ENCODE measurements at places on chromosomes 16 and 17.
A peak's percentile ranks its signal among the peaks of the same experiment; 100 is the strongest.

DNA sequence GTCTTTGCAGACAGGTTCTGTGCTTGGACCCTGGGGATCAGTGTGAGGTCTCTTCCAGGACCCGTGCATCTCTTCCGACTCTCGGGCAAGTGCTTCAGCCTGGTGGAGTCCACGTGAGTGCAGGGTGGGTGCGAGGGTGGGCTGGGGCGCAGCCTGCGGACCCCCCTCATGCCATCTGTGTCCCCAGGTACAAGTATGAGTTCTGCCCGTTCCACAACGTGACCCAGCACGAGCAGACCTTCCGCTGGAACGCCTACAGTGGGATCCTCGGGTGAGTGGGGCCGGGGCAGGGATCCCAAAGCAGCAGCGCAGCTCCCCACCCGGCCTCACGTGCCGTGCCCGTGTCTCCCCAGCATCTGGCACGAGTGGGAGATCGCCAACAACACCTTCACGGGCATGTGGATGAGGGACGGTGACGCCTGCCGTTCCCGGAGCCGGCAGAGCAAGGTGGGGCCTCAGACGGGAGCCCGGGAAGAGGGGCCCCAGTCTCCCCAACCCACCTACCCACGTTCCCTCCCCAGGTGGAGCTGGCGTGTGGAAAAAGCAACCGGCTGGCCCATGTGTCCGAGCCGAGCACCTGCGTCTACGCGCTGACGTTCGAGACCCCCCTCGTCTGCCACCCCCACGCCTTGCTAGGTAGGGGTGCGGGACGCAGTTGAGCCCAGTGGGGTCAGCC is 10.1 kb downstream of the GNPTG start:
- no peak for DNase-seq

- no peak for DNase-seq
These were observed 17.5 kb downstream of the CACNG4 start for GRCh38 chr17:66981983-66982508.

GRCh38 chr16:67962135-67962534 is 6.3 kb downstream of the SLC12A4 start:
- DNase-seq = no peak

DNA sequence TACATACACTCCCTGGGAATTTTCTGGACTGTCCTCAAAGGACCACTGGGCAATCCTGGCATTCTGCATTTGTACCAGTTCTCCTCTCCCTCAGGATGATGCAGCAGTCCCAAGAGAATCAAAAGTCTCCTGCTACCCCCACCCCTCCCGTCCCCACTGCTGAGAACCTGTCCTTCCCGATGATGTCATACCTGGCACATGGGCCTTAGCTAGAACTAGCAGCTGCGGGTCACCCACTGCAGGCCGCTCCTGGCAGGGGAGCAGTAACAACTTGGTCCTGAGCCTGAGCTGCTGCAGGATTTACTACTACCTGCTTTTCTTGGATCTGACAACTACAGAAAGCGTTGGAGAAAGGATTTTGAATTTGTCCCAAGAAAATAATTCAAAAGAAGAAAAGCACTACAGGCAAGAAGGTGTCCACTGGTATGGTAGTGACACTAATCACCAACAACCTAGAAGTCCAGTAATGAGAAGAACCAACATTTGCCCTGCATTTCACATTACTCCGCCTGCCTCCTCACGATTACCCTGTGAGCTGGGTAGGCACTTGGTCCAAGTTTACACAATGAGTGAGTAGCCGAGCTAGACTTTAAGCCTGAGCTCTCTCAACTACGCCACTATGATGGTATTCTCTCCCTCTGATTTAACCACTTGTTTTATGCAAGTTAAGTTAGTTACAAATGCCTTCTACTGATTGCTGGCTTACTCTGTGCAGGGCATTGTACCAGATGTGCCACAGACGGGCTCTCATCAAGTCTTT is 55.3 kb upstream of the ETV4 start:
- DNase-seq = no peak

GRCh38 chr17:32355649-32356377 is 5.9 kb downstream of the ZNF207 start:
- no peak for DNase-seq

DNA sequence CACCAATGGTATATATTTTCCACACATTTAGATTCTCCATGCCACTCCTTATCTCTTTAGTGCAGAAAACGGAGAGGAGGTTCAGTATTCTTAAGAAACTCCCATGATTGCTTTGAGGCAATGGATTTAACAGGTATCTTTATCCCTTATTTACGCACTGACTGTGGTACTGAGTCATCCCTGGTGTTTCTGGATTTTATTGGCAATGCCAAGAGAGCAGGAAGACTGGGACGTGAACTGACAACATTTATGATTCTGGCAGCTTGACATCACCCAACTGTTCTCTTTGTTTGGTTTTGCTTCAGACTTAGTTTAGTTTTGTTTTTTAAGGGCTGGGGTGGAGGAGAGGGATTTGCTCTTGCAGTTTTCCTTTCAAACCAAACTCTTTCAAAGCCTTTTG is 131.4 kb downstream of the WWOX start:
- no peak for DNase-seq

GRCh38 chr16:57944970-57945739 is 25.8 kb downstream of the CNGB1 start:
- DNase-seq = no peak

DNA sequence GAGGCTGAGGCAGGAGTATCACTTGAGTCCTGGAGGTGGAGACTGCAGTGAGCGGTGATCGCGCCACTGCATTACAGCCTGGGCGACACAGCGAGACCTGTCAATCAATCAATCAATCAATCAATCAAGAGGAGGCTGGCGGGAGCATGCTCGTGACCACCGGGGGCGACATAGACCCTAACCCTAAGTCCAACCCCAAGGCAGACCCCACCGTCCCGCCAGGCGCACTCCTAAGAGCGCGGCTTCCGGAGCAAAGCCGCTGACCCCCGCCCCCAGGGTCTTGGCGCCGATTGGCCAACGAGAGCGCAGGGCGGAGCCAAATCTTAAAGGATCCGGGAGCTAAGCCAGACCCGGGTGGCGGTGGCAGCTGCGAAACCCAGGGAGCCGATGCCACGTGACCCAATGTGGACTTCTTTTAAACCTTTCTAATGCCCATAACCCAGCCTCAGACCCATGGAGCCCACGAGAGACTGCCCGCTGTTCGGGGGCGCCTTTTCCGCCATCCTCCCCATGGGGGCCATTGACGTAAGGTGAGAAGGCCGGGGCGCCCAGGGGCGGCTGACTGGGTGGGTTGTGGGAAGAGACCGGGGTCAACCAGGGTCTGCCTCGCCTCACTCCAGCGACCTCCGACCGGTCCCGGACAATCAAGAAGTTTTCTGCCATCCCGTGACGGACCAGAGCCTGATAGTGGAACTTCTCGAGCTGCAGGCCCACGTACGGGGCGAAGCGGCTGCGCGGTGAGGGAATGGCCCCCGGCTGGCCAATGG is at the start of gene RANGRF:
Gene RANGRF, plus strand, starts transcription at position 335 of the 767 bp plus-strand sequence. Its CDS starts 119 bp downstream, at position 454.
- DNase-seq = peak; percentile 86

DNA sequence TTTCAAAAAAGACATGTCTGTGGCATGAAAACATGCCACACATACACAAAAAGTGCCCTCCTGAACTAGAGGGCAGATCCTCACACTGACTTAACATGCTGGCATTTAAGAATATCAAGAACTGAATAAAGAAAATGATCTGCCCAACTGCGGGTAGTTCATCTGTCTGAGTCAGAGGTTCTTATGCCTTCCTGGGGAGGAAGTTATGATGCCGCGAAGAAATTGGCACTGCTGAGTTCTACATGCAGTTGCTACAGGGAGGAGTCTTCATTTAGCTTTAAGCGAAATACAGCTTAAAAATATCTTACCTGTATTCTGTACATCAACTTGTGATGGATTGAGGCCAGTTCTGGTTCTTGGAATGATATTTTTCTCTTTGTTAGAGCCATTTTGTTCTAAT is 6.3 kb downstream of the ALDH3A2 start:
- no peak for DNase-seq

DNA sequence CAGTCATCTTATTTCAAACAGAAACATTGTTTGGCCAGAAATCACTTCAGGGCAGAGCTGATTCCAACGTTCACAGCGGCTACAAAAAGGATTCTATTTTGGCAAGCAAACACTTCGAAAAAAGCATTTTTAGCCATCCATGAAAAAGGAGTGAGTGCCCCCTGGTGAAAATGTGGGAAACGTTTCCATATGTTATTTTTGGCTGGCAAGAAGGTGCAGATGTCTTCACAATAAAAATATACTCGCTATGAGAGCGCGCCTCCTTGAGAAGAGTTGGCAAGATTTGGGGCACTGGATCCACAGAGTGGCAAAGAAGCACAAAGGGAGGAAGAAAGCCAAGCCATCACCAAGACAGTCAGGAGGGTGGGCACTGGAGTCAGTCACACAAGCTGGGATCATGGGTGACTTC is 191.1 kb downstream of the CHD9NB start:
- DNase-seq = no peak

- no peak for DNase-seq
These were observed 48.4 kb upstream of the ACSF3 start for GRCh38 chr16:89045181-89045815.

DNA sequence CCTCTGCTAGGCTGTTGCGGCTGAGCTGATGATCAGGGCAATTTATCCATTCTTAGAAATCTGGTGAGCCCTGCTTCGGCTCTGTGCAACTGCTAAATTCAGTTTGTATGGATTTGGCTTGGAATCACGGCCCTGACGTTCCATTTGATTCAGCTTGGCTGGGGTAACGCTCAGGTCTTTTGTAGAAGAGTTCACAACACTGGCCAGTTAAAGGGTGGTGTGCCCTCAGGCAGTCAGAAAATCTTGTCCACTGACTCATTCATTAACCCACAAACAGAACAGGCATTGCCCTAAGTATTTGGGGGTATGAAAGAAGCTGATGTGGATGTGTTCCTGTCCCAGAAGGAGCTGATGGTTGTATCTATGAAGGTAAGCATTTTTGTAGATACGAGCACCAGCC is 53.9 kb downstream of the GNAO1 start:
- no peak for DNase-seq

DNA sequence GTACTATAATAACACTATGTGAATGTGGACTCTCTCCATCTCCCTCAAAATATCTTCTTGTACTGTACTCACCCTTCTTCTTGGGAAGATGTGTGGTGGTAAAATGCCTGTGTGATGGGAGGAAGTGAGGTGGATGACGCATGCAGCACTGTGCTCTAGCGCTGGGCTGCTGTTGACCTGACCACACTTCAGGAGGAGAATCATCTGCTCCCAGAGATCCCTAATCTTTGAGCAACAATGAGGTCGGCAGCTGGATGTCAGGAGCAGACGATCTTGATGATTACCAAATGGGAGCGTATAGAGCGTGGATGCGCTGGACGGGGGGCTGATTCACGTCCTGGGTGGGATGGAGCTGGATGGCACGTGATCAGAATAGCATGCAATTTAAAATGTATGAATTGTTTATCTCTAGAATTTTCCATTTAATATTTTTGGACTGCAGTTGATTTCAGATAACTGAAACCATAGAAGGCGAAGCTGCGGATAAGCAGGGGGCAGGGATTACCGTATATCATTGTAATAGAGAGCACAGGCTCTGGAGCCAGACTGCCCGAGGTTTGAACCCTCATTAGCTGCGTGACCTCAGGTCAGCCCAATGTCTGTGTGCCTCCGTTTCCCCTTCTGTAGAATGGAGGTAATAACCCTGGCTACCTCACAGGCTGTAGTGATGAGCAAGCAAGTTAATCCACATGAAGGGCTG is 23.7 kb upstream of the CYLD start:
- DNase-seq = no peak

DNA sequence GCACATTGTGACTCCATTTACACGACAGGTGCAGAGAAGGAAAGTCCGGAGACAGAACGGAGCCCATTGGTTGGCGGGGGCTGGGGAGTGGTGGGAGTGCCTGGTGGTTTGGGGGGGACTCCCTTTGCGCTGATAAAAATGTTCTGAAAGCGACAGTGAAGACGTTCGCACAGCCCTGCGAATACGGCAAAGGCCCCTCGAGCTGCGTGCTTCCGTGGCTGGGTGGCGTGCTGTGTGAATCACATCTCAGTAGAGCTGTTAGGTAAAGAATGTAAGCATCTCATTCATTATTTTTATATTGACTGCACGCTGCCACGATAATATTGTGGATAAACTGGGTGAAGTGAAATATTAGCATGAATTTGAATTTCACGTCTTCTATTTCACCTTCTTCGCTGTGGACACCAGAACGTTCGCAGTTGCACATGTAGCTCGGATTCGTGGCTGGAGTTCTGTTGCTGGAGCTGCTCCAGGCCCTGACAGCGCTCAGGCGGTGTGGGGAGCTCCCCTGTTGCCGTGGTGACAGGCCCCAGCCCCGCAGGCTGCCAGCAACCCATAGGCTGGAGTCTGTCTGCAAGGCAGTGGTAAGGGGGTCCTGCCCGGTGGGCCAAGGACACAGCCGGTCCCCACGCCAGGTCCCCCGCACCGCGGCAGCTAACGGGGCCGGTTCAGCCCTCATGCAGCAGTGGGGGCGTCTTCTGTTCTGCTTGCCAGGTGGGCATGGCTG is 44.6 kb downstream of the SOX8 start:
- no peak for DNase-seq
